ENCODE measurements at places on chromosomes 1 and 21.

GRCh38 chr1:34054920-34055319 lies 110.1 kb downstream of the CSMD2 start:
- no peak for DNase-seq

GRCh38 chr1:67270541-67270940 lies 37.1 kb upstream of the IL12RB2 start:
- DNase-seq = no peak

DNA sequence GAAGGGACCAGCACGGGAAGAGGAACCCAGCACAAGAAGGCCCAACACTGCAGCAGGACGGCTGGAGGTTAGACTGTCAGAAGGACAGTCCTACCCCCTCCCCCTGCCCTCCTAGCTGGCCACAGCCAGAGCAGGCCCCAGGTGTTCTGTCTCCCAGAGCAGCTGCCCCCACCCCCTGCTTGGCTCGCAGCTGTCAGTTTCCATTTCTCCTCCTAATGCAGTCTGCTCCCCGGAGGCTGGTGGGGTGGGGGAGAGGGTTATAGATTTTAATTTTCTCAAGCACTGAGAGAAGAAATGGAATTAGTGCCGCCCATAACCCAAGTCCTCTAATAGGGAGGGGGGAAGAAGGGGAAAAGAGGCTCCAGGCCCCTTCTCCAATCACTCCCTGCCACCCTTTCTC lies 13.0 kb upstream of the PEAR1 start:
- no peak for DNase-seq

DNA sequence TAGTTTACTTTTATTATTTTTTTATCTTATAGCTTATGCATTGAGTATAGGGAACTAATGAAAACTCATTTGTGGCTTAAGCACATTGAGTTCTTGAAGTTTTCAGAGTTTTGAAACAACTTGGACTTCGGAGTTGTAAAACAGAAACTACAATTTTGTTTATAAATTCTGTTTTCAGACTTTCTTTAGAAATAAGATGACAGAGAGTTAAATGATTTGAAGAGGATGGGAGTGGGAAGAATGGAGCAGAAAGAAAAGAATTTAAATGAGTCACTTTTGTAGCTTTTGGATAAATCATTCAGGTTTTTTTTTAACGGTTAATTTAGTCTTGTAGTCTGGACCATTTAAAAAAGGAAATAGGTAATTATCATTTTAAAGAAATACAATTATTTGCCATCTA lies 32.3 kb downstream of the INKA2 start:
- no peak for DNase-seq

DNA sequence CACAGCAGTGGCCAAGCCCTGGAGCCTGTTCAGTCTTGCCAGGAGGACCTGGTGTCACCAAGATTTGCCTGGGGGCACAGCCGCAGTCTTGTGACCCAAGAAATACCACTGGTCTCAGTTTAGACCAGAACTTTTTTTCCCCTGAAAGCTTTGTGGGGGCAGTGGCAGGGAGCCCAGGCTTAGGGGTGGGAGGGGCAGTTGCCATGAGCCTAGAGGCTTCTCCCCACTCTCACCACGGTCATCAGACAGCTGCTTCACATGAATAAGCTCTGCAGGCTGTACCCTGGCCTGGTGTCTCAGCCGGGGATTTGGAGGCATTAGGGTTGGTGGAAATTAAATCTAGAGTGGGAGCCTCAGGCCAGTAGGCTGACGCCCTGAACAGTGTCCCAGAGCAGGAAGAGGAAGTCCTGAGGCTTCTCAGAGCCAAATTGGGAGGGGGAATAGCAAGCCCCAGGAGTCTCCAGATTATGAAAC lies 73.7 kb downstream of the SLC16A1 start:
- DNase-seq = no peak

- DNase-seq = no peak
These were observed 82.1 kb downstream of the RRAGC start for GRCh38 chr1:38777464-38777957.

- DNase-seq = no peak
These were observed 19.2 kb upstream of the DPH5 start for GRCh38 chr1:101044749-101045148.

- no peak for DNase-seq
These were observed 7.0 kb downstream of the DCST2 start for GRCh38 chr1:155026588-155026987.

GRCh38 chr21:31558189-31558961 lies 101.1 kb upstream of the SOD1 start:
- no peak for DNase-seq

DNA sequence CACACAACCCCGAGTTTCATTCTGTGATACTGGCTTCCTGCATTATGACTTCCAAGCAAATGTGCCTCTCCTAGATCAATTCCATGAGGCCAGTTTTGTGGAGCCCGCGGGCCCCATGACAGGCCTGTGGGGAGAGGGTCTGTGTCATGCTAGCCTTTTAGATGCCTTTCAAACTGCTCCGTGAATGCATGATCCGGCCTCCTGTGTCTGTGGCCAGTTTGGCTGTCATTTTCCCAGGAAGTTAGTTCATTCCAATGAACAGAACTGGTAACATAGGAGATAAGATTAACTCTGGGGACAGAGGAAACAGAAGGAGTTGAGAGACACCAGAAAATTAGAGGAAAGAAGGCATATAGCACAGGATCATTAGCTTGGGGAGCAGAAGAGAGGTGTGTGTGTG lies 3.2 kb downstream of the FNDC7 start:
- DNase-seq = no peak

DNA sequence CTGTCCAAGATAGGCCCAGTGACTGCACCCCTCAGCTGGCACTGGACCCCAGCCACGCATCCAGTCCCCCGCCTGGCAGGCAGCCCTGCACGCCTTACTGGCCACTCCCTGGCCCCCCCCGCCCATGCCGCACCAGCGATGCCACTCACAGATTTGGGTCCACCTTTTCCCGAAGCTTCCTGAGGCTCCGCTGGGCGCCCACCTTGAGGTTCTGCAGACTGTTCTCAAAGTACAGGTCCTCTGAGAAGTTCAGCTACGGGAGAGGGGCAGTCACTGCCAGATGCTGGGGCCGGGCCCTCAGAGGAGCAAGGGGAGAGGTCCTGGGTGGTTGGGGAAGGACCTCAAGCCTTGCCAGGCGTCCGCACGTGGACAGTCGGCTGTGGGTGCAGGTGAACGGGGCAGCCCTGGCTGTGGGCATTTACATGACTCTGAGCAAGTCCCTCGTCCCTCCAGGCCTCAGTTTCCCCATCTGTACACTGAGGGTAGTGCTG lies 8.1 kb downstream of the PRXL2B start:
- no peak for DNase-seq

DNA sequence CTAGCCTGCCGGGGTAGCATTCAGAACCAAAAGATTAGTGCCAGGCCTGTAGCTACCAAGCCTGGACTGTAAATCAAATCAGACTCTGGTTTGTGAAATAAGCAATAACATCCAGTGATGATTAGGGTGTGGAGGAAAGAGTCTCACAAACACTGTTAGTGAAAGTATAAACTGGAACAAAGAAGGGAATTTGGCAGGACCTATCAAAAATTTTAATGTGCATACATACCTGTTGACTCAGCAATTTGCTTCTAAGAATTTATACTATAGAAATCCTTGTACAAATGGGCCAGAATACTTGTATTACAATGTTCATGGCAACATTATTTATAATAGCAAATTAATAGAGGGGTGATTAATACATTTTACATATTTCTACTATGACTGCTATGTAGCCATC lies 109.8 kb upstream of the WARS2 start:
- no peak for DNase-seq

DNA sequence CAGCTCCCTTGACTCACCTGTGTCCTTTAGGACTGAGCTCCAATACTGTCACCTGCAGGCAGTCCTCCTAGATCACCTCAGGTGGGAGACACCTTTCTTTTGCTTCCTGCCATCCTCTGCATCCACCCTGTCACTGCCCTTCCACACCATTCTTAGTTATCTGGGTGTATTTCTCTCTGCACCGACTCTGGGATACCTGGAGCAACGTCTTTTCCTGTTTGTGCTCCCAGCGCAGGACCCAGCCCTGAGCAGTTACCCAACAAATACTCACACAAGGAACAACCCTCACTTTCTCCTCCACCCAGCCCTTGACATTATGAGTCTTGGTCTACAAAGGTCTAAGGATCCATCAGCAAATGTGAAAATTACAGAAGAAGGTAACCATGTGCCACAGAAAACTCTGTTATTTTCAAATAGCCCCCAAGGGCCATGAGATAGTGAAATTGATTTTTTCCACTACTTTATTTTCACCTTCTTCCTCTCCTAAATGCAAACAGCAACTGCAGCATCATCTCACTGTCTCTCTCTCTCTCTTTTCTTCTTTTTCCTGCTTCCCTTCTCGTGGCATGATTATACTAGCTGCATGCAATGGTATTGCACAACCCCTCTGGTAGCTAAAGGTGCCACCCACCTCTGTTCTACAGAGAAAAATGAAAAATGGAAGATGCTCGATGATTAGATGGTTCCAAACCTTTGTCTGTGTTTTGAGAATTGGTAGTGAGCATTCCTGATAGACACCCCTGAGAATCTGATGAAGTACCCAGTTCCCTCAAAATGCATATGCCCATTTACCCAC lies 89.0 kb downstream of the MIS18A start:
- no peak for DNase-seq

- DNase-seq = no peak
These were observed 4.5 kb downstream of the MRPS6 start for GRCh38 chr21:34077888-34078287.

GRCh38 chr1:84365225-84366221 lies 32.8 kb upstream of the DNASE2B start:
- no peak for DNase-seq
